Left renal cortex interstitium (tissue), 4 donors: ENCODE measurements at places on chromosomes 4 and X.
A peak's percentile ranks its signal among the peaks of the same experiment; 100 is the strongest.

DNA sequence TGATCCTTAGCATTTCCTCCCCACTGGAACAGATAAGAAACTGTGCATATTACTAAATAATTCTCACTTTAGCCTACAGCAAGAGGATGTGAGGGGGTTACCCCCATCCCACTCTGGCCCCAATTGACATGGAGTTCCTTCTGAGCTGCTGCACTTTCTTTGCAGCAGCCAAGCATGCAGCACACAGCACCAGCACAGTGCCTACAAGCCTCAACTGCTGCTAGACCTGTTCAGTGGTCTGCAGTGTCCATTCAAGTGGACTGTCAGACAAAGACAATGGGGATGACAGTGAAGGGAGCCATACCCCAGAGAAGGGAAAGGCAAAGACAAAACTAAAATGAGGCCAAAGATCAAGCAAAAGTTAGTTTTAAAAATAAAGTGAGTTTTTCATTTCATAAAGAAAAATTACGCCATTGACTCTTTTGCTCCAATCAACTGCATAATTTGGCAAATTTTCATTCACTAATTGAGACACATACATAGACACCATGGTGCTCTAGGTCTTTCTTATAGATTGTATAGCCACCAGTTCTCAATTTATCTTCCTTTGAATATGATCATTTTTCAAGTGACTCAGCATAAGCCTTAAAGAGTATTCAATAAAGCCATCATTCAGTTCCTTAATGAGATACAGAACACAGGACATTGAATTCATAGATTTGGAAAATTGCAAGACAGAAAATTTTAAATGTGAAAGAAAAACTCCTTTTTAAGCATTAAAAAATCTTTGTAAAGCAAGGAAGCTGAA lies 410.6 kb downstream of the HNRNPD start:
- DNase-seq, result no peak

DNA sequence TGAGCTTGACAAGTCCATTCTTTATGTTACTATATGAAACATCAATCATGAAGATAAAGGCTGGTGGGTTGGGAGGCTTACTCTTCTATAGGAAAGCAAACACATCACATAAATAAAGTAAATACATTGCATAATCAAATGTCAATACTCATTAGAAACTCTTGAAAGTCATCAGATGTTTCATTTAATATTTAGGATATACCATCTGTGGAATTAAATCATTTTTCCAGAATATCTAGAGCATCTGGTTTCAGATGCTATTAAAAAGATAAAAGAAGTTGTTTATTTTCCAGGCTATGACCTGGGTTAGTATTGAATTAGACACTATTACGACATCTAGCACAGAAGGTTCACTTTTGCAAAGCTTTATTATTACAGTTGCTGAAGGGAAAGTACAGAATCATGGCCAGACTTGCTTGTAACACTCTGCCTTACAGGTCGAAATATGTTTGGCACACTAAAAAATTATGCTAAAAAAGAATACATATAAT lies 72.6 kb downstream of the METTL14 start:
- no peak for DNase-seq

DNA sequence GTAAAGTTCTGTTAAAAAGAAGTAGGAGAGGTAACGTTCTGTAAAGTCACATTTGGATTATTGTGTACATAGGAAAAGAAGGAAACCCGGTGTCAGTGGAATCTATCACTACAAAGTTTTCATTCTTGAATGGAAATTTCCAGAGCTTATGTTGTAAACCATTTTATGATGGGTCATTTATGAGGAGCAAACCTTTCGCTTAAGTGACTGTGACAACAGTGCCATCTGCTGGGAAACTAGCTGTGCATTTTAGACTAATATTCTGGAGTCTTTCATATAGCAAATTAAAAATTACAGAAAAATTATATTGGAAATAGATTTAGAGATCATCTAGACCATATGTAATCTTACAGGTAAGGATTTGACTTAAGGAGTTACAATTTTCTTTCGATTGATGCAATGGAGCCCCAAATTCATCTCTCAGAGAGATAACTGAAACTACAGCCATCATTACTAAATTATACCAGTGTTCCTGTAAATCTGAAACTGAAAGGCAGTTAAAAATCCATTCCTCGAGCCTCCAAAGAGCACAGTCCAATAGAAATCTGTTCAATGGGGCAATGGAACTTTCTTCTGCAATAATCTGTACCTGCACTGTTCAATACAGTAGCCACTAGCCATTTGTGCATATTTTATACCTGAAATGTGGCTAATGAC lies 26.9 kb downstream of the ASB9 start:
- DNase-seq, result no peak

- DNase-seq, result no peak
These were observed 79.9 kb upstream of the ATOH1 start for GRCh38 chr4:93748373-93749291.

- DNase-seq, result no peak
These were observed 7.8 kb downstream of the STAP1 start for GRCh38 chr4:67566335-67566734.

- no peak for DNase-seq
These were observed 302.9 kb upstream of the GATB start for GRCh38 chr4:152063621-152064240.

DNA sequence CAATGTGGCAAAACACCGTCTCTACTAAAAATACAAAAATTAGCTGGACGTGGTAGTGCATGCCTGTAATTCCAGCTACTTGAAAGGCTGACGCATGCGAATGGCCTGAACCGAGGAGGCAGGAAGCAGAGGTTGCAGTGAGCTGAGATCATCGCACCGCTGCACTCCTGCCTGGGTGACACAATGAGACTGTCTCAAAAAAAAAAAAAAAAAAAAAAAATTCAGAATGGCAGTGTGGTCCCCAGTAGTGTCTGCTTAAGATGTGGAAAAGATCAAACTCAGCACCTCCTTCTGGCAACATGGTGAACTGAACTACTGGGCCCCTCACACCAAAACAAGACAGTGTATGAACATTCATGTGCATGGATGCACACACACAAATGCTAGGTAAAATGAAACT lies 32.2 kb downstream of the SMS start:
- DNase-seq, result no peak

- no peak for DNase-seq
These were observed 128.2 kb downstream of the FRYL start for GRCh38 chr4:48651914-48652313.

- DNase-seq, result no peak
These were observed 142.9 kb downstream of the TMEM164 start for GRCh38 chrX:110145854-110146253.

DNA sequence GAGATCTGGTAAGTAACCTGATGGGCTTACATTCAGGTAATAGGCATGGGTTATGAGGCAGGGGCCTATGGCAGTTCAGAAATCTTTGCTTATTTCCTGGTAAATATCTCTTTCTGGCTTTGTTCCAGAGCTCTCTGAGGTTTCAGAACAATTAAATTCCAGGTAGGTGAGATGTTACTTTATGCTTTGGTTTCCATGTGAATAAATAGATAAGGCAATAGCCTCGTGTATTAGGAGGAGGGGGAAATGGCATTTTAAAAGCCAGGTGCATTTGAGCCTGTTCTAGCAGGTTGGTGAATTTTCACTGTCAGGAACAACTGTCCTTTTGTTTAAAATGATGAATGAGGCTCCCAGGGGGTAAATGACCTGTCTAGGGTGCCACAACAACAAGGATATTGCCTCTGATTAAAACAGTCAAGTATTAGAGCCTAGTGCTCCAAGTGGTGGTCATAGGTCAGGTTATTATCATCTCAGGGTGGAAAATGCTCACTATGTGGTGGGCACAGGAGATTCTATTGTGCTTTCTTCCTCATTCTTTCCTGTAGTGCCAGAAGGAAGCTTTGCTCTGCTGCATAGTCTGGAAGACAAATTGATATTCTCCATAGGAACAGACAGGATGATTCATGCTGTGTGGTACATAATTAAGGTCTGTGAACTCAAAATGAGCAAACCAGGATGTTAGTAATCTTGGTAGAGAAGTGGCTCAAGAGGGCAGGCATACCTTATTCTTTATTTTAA lies 296.2 kb downstream of the INPP4B start:
- no peak for DNase-seq

DNA sequence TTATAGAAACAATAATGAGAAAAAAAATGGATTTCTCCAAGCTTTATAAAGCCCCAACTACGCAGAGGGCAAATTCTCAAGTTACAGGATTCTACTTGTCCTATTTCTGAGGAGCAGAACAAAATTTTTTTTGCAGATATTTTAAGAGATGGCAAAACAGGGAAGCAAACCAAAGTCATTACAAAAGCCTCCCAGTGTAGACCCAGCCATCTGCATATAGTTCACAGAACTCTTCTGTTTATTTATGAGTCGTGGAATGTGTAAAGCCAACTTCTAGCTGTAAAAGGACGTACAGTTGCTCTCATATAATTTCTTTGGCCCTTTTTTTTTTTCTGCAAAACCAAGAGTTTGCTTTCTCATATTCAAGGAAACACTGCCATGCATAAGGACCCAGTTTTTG lies 120.4 kb downstream of the PCDH7 start:
- DNase-seq, result no peak

- no peak for DNase-seq
These were observed 86.0 kb downstream of the PCYT1B start for GRCh38 chrX:24561121-24561520.

GRCh38 chr4:103156106-103156505 lies 42.0 kb downstream of the CENPE start:
- no peak for DNase-seq

DNA sequence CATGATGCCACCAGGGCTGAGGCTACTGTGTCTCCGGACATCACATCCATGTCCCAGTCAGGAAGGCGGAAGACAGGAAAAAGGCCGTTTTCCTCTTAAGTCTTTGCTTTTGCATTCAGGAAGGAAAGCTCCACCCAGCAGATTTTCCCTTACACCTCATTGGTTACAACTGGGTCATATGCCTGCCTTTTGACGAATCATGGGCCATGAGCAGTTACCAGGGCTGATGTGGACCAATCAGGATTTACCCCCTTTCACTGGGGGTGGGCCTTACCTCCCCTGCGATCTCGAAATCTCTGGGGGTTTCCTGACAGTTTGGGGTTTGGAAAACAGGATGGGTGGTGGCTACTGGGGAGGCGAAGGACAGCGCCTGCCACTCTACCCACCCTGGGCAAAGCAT lies 52.5 kb upstream of the GRPEL1 start:
- DNase-seq, result no peak

GRCh38 chr4:105550641-105551040 lies 1.8 kb upstream of the ARHGEF38 start:
- no peak for DNase-seq

GRCh38 chr4:10296730-10297129 lies 160.5 kb downstream of the ZNF518B start:
- DNase-seq, result peak; percentile 27

- no peak for DNase-seq
These were observed 38.4 kb downstream of the PLAC1 start for GRCh38 chrX:134619838-134620237.

DNA sequence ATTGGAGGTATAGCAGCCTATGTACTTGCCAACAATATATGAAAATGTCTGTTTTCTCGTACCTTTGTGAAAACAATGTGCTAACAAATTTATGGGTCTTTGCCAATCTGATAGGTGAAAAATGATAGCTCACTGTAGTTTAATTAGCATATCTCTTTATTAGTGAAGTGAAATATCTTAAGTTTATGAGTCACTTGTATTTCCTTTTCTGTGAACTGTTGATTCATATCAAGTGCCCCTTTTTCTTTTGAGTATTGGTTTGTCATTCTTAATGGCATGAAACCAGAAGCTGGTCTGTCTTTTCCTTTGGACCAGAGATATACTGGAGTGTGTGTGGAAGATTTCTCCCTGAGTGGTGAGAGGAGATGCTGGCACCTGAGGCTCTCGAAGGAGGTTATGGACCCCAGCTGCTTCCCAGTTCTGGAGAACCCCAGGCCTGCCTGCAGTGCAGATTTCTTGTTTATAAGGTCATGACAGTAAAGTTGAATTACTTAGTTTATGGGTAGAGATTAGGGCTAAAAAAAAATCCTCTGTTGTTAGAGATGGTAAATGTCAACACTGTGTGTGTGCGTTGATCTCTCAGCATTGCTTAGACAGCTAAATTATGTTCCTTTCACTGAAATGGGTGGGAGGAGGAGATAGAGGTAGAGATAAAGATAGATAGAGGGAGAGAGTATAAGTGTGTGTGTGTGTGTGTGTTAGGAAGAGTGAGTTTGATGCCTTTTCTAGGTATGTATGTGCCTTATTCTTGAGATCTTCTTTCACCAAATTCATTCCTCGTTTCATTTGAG lies 89.9 kb downstream of the REPS2 start:
- DNase-seq, result no peak

- DNase-seq, result no peak
These were observed 89.5 kb downstream of the AASDH start for GRCh38 chr4:56297776-56298175.

- no peak for DNase-seq
These were observed 8.3 kb downstream of the RPS4X start for GRCh38 chrX:72268597-72269365.

DNA sequence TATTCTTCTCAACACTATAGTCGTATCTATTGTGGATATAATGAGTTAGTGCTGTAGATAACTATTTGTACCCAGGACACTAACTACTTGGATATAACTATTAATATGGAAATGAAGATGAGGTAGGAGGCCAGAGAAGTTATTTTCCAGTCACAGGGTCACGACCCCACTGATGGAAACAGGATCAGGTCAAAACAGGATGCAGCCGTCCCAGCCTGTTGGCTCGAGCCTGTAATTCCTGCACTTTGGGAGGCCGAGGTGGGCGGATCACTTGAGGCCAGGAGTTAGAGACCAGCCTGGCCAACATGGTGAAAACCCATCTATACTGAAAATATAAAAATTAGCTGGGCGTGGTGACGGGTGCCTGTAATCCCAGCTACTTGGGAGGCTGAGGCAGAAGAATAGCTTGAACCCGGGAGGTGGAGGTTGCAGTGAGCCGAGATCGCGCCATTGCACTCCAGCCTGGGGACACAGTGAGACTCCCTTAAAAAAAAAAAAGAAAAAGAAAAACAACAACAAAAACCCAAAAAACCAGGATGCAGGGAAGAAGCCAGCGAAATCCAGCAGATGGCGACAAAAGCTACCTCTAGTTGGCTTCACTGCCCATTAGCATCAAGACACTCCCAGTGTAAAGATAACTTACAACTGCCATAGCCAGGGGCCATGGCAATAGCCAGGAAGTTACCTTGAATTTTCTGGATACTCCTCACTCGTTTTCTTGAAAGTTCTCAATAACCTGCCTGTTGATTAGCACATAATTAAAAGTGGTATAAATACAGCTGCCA lies 37.9 kb upstream of the NKAP start:
- no peak for DNase-seq
